ENCODE measurements at places on chromosomes 2 and 18.

GRCh38 chr2:159046966-159047365 is 78.5 kb downstream of the TANC1 start:
- no peak for DNase-seq

DNA sequence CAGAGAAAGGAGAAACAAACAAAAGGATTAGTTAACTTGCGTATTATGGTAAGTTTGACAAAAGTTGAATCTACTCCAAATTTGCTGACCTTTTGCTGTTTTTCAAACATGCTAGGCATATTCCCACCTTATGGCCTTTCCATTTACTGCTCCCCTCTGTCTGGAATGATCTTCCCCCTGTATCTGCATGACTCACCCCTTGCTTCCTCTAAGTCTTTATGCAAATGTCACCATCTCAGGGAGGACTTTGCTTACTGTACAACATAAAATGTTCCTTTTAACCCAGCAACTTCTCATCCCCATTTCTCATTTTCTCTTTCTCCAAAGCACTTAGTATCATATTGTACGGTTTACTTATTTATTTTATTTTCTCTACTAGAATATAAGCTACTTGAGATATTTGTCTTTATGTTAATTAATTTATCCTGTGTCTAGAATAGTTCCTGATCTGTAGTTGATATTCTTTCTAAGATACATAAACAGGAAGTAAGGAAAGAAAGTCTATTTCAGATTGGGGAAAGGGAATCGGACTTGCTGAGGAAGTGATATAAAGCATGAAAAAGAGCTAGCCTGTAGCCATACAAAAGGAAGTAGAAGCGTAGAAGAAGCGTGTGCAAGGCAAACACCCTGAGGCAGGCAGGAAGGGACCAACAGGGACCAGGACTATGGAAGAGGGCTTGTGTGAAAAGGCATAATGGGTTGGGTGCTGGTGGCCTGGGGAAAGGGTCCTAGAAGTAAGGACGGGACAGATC is 144.9 kb upstream of the ERBB4 start:
- no peak for DNase-seq

GRCh38 chr2:126657636-126658318 is 1.8 kb downstream of the GYPC start:
- peak; percentile 62 for DNase-seq

GRCh38 chr2:12824351-12824777 is 107.6 kb downstream of the TRIB2 start:
- DNase-seq, result no peak

- no peak for DNase-seq
These were observed 96.9 kb downstream of the TGOLN2 start for GRCh38 chr2:85230679-85231467.

DNA sequence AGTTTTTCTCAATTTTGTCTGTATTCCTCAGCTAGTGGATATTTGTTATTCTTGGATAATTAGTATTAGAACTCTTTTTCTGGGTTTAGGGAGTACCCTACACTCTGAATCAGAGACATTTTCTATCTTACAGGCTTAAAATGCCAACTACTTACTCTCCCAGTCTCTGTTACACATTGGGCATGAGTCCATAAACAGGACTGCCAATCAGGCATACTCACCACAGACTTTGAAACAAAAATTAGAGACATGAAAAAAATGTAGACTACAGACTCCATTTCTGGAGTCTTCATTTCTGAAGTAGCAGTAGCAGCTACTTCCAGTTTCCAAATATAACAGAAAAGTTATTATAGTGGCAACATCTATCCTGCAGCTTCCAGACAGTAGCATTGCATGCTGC is 279.7 kb downstream of the MBD5 start:
- DNase-seq, result no peak

GRCh38 chr2:101405351-101405899 is 18.1 kb upstream of the CREG2 start:
- DNase-seq, result no peak

DNA sequence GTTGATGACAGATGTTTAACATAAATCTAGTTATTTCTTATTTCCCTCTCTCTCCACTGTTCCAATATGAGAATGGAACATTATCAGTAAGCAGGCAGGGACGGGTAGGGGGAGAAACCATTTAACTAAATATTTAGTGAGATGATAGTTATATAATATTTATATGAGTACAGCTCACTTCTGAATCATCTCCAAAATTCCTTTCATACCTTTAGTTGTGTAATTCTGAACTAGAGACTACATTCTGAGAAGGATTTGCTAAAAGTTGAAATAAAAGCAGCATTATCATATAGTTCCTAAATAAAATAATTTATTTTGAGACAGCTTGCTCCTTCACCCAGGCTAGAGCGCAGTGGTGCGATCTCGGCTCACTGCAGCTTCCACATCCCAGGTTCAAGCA is 41.4 kb downstream of the B4GALT6 start:
- DNase-seq, result no peak

DNA sequence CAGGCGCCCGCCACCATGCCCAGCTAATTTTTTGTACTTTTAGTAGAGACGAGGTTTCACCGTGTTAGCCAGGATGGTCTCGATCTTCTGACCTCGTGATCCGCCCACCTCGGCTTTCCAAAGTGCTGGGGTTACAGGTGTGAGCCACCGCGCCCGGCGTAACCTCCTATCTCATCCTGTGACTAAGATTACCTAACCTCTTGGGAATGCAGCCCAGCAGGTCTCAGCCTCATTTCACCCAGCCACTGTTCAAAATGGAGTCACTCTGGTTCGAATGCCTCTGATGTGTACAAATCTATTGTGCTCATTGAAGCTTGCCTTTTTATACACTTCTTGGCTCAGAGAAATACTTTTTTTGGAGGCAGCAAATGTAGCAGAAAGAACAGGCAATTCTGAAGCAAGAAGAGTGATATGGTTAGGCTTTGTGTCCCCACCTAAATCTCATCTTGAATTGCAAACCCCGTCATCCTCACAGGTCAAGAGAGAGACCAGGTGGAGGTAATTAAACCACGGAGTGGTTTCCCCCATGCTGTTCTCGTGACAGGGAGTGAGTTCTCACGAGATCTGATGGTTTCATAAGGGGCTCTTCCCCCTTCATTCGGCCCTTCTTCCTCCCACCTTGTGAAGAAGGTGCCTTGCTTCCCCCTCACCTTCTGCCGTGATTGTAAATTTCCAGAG is 60.6 kb downstream of the SLC4A3 start:
- no peak for DNase-seq

DNA sequence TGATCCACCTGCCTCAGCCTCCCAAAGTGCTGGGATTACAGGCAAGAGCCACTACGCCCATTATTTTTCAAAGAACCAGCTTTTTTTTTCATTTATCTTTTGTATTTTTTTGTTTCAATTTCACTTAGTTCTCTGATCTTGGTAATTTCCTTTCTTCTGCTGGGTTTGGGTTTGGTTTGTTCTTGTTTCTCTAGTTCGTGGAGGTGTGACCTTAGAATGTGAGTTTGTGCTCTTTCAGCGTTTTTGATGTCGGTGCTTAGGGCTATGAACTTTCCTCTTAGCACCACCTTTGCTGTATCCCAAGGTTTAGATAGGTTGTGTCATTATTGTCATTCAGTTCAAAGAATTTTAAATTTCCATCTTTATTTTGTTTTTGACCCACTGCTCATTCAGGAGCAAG is 86.7 kb upstream of the MSTN start:
- no peak for DNase-seq

- DNase-seq, result no peak
These were observed 47.9 kb upstream of the MAPRE2 start for GRCh38 chr18:34993289-34993688.

GRCh38 chr18:5806860-5807259 is 88.5 kb downstream of the TMEM200C start:
- DNase-seq, result no peak

DNA sequence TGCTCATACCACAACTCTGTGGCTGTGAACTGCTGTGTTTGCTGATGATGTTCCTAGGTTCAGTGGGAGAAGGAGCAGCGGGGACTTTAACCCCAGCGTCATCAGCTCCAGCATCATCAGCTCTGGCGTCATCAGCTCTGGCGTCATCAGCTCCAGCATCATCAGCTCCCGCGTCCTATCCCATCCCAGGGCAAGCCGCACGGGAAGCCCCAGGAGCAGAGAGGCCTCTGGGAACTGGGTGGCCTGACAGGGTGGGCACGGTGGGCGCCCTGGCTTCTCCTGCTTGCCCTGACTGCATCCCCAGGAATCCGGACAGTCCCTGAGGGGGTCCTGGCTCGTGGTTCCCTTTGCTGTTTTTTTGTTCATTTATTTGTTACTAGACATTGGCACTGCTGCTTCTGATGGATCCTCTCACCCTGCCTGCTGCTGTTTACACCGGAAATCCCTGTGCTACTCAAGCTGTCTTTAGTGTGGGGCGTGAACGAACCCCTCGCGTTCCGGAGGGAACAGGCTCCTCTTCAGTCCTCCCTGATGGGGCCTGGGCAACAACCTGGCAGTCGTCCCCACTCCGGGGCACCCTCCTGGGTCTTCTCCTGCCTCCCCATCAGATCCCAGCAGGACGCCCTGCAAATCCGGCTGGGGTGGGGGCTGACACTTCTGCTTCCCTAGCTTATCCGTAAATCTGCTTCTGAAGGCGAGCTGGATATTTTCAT is 67.1 kb upstream of the PXDN start:
- no peak for DNase-seq

DNA sequence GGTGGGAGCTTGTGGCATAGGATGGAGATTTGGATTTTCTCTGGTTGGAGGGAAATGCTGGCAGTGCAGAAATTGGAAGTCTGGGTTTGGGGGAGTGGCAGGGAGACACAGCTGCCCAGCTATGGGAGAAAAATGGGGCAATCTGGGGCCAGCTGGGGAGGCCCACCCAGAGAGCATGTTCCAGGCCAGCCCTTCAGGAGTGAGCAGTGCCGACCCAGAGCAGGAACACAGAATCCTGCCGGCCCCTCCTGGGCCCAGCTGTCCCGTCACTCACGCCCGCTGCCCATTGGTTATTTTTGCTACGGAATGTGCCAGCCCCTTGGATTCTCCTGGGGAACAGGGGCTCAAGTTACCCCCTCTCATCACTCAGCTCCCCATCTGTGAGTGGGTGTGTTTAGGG is 4.9 kb downstream of the SPEG start:
- no peak for DNase-seq

- DNase-seq, result no peak
These were observed 178.5 kb downstream of the PDE1A start for GRCh38 chr2:182248362-182248761.

- DNase-seq, result no peak
These were observed 13.5 kb upstream of the CALCRL start for GRCh38 chr2:187461294-187462261.
